ENCODE measurements at places on chromosomes 3 and 15. TPM values are rescaled to one million over a fixed set of nuclear protein-coding genes. Genes with fewer than 3 reads are reported as not detected.

GOLGA8N gene
- total RNA-seq: 1.3 TPM

C2CD4B gene
- 1.5 TPM for total RNA-seq

PLA2G4D gene
- not detected for total RNA-seq

CCR9 gene
- total RNA-seq: not detected

SLC6A20 gene
- not detected for total RNA-seq

C3orf49 gene
- not detected for total RNA-seq

SEC22C gene
- total RNA-seq: 49.2 TPM

PARL gene
- total RNA-seq: 77.1 TPM

TNFAIP8L3 gene
- total RNA-seq: 0.19 TPM

FBXW12 gene
- not detected for total RNA-seq

SPINT1 gene
- 11.3 TPM for total RNA-seq

ANKRD63 gene
- total RNA-seq: not detected

RPL39L gene
- total RNA-seq: 25.2 TPM

FMN1 gene
- 0.05 TPM for total RNA-seq

LRRC2 gene
- total RNA-seq: not detected
